ENCODE measurements at places on chromosomes 13 and 19.

DNA sequence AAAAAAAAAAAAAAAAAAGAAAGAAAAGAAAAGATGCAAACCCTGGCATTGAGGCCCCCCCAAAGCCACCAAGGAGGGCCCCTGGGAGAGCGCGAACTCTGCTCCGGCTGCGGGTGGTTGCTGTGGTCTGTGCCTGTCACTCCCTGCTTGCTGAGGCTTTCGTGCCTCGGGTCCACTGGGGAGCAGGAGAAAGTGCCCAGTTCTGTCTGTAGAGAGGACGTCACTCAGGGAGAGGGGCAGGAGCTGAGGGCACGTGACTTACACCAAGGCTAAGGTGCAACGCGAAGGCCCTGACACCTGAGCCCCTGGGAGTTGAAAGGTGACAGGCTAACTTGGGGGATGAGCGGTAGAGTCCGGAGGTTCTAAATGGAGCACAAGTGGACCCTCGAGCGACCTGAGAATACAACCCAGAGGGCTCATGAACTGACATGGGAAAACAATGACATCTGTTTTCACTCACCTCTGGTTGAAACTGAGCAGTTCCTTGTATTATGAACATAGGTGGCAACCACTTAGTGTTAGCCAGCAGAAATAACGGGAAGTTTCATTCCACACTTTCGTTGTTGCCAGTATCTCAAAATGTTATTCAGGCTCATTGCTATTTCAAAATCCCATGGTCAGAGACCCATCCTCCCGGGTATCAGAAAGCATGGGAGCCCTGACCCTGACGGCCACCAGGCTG, 69.2 kb upstream of the TM9SF2 start:
- no peak for DNase-seq

- no peak for DNase-seq
Measured at GRCh38 chr13:72295153-72295552, 428.1 kb upstream of the DACH1 start.

DNA sequence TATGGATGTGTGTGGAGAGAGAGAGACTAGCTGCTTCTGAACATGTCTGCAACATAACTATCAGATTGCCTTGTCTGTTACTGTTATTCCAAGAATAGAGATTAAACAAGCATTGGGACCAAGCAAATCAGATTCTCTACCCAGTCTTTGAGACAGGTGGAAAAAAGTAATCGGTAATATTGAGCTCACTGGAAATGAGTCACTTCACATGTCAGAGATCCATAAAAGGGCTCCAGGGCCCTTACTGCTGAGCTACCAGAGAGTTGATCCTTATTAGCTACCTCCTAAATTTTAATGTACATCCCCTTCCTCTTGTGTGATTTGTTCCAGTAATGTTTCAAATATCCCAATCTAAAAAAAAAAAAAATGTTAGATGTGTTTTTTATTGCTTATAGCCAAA, 2118.0 kb downstream of the PCDH9 start:
- DNase-seq = no peak

DNA sequence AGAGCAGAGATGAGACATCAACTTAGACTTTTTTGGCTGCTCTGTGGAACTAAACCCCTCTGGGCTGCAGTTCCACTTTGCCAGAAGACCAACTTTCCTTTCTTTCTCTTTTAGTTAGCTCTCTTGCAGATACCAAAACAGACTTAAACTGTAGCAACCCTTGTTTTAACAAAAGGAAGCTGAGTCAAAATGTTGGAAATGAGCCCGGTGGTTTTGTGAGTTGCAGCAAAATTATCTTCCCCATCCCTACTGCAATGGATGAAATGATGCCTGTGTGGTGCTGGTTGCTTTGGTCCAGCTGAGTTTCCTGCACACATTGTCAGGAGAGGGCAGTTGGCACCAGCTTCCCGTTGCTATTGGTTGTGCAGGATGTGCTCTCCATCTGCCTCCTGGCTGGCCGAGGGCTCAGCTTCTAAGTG, 115.3 kb downstream of the LRCH1 start:
- no peak for DNase-seq

GRCh38 chr19:39342647-39343305, 555 bp downstream of the SAMD4B start:
- DNase-seq = no peak

DNA sequence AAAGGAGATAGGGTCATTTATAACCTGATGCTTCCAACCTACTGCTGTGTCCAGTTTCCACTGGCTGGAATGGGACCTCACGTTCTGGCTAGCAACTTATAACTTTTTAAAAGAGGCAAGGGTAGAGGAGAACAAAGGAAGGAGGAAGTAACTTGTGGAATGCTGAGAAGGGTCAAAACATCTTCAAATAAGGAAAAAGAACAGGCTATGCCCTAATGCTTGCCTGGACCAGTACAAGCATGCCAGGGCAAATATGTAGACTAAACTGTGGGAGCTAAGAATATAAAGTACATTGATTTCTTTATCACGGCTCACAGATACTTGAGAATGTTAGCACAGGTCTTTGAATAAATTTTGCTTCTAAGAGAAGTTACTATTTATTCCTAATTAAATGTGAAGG, 1.5 kb upstream of the ZNF561 start:
- no peak for DNase-seq

DNA sequence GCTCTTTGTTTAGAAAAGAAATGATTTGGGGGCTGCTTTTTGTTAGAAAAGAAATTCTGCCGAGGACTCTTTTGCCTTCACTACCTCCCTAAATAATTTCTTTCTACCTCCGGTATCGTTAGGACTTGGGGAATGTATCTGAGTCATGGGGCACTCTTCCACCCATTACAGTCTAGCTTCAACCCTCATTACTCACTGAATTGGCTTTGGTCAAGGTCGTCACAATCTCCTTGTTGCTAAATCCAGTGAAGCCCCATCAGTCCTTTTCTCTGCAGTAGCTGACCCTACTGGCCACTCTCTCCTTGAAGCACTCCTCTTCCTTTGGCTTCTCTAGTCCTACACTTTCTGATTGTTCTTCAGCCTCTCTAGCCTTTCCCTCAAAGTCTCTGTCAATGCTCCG, 34.0 kb downstream of the WDR87 start:
- DNase-seq = no peak

- DNase-seq = no peak
Measured at GRCh38 chr19:11624069-11624463, 26.8 kb downstream of the ZNF627 start.

- no peak for DNase-seq
Measured at GRCh38 chr13:85508683-85509329, 290.4 kb downstream of the SLITRK6 start.

DNA sequence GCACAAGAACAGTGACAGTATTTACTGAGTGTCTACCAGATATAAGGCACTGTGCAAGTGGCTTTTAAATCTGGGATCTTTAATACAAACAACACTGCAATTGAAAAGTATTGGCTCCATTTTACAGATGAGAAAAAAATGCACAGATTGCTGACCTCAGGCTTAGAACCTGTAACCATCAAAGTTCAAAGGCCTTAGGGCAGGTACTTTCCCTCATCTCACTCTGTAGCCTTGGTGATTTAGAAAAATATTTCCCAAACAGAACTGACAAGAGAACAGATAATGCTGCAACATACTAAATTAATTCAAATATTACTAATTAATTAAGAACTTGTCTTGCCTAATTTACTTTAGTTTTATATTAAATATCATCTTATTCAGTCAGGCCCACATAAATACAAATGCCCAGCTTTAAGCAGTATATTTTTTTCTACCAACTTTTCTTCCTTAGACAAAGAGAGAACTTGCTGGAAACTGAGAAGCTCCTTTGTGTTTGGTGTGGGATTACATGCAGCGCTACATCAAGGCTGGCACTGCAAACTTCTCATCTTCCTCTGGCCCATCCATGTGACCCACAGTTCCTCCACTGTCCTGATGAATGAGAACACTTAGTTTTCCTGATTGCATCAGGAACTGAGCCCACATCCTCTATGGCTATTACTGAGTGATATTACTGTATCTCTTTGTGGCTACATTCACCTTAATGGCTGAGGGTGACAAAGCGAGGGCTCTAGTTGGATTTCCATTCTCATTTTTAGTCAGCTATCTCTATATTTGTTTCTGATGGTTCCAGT, 302.1 kb downstream of the ENOX1 start:
- no peak for DNase-seq

GRCh38 chr13:72782717-72783116, 784 bp downstream of the PIBF1 start:
- DNase-seq = no peak

DNA sequence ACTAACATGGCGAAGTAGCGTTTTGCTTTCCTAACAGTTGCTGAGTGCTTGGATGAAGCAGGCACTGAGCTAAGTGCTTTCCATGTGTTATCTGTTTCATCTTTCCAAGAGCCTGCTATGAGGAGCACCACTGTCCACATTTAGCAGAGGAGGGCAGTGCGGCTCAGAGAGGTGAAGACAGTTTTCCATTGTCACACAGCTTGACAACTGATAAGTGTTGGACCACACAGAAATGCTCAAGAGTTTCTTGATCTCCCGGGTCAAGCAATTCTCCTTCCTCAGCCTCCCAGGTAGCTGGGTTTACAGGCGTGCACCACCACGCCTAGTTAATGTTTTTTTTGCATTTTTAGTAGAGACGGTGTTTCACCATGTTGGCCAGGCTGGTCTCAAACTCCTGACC, 6.8 kb upstream of the CRTC1 start:
- no peak for DNase-seq

DNA sequence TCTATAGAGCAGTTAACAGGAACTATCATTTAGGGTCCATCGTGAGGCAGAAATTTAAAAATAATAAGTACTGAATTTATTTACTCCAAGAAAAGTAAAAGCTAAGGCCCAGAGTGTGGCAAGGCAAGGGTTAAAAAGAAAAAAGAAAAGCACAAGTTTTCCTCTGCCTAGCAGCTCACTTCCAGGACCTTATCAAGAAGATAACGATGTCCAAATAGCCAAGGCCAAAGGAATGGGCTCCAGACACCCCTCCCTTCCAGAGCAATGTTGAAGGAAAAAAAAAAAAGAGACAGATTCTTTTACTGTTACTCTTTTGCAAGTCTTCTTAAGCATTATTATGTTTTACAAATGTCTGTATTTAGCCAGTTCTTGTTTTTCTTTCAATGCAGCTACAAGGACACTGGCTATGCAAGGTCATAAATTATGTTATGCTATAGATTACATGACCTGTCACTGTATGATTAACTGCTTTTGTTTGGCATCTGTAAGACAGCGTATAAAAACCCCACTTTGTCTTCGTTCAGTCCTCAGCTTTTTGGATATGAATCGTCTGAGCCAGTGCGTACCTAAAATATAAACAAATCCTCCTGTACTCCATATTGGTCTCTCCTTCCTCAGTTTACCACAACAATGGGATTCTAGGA, 2.9 kb upstream of the ZNF700 start:
- no peak for DNase-seq

DNA sequence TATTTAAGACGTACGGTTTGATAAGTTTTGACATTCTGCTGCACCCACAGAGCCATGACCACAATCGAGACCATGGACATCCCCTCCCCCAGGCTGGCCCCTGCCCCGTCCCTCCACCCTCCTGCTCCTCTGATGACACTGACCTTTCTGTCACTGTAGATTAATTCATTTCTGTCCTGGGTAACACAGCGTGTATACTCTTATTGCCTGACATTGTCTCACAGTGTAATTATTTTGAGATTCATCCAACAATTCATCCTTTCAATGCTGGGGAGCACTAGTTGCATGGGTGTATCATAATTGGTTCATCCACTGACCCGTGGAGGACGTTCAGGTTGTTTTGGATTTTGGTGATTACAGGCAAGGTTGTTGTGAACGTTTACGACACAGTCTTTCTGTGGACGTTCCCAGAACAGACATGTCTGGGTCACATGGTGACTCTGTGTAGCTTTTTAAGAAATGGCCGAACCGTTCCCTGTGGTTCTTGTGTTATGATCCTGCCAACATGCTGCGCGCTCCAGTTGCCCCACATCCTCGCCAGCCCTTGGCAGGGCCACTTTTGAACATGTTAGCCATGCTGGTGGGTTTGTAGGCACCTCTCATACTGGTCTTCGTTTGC, 41.9 kb downstream of the C13orf46 start:
- DNase-seq = no peak

Measured in activated CD8-positive, alpha-beta memory T cell treated with anti-CD3 and anti-CD28 coated beads for 48 hours (primary cell).